NCI-H187 treated with DMSO at 0.1 percent for 48 hours (cell line): ENCODE measurements at places on chromosomes 2 and 18.

DNA sequence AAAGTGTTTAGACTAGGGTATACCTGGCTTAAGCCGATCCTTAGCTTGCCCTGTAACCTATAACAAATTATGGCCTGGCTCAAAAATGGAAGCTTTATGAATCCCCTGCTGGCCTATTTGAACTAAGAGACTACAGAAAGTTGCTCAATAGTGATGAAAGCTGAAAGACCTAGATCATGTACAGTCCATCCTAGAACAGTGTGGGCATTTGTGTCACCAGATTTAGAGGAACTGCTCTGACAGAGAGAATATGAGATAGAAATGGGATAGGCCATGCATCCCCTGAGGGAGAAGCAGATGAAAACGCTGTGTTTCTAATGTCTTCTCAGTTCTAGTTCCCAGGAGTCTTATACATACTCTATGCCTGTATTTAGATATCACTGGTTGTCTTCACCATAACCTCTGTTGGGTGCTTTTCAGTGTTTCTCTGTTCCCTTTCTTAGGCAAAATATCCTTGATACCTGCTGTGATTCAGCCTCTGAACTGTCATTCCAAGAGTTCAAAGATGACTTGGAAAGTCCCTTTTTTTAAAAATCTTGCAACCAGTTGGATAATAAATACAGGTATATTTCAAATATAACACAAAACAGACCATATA is 246.9 kb upstream of the SLC39A10 start:
- DNase-seq, result no peak

GRCh38 chr2:45568935-45569334 is 42.1 kb downstream of the SRBD1 start:
- DNase-seq, result no peak

DNA sequence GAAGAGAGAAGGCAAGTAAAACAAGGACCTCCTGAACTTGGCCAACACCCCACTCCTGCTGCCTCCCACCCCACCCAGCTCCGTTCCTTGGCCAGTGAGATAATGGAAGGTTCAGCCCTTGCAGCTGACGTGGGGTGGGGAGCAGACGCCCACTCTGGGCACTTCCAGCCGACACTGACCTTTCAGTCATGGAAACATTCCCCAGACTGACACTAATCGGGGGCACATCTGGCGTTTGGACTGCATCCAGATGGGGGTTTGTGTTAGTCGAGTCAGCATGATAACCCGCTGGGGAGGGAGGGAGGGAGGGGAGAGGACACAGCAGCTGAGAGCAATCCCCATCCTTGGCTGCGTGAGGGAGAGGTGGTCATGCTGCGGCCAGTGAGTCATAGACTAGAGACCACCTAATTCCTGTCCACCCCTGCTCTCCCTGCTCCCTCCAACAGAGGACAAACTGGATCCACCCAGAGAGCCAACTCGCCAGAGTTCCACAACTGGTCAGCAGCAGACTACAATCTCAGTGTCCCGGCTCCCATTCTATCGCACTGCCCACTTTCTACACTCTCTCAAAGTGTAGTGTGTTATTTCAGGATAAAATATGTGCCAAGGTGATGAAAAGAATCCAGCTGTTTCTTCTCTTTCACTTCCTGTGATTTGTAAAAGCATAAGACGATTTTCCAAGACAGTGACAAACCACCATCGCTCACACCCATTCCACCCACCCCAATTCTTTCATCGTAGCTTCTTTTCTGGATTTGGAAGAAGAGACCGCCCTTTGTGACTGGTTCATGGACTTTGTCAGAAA is 115.4 kb upstream of the PKDCC start:
- DNase-seq, result no peak

- no peak for DNase-seq
Observed at GRCh38 chr18:56162311-56163265, 475.8 kb downstream of the TXNL1 start.

DNA sequence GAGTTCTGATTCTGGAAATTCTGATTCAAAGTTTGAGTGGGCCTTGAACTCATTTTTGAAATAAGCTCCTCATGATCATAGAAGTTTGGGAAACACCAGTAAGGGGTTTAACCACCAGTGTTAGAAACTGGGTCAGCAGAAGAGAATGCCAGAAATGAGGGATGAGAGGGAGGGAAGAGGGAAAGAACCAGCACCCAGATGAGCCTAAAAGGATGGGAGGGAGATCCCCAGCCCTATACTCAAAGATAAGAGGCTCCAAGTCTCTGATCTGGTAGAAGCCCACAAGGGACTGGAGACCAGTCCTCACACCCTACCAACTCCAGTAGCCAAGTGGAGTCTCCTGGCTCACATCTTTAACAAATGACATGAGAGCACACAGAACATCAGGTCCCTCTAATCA is 305.0 kb upstream of the NRP2 start:
- no peak for DNase-seq

DNA sequence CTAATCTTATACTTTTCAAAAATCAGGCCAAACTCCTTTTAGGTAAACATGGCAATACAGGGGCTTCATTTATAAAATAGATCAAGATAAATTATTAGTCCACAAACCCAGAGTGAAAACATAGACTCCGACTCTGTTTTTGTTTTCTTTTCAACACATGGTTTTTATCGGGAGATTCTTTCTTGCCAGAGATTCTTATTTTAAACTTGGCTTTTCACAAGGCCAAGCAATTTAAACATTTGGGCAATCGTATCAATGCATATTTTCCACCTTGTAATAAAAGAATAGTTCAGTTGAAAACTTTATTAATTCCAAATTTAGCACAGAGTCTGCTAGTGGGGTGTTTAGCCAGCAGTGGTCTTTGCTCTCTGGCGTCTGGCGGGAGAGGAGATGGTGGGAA is 71.9 kb downstream of the SOX11 start:
- no peak for DNase-seq

DNA sequence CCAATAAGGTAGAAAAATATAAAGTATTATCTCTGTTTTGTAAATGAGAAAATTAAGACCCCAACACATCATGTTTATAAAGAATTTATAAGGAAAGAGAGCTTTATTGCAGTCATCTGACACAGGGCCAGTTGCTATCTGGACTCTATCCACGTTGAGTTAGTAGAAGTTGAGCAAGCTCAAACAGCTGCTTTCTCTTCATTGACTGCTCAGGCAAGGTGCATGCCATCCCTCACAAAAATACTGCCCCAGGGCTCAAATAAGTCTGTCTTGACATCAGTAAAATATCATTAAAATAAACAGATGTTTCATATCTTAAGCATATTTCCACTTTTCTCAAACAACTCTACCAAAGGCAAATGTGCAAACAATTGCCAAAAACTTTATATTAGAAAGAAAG is 14.8 kb downstream of the COL5A2 start:
- no peak for DNase-seq

DNA sequence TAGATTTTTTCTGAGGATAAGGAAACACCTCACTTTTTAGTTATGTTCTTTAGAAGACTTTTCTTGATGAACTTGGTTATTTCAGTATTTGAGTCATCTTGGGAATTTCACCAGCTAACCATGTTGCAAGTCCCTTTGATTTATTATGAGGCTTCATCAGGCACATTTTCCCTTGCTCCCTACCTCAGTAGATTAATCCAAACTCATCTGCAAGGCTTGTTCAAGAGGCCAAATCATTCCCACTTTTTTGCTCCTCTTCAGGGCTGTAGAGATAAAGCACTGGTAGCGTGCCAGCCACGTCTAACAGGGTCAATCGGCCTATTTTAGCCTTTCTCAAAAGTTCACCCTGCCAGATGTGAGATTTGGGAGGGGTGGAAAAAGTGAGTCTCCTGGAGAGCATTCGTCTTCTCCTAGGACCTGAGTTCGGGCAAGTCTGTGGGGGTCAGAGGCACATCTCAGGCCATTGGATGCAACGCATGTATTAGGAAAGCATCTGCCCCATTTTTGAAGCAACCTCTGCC is 120.3 kb downstream of the RDH14 start:
- DNase-seq, result no peak

- no peak for DNase-seq
Observed at GRCh38 chr2:121037480-121037879, 247.5 kb downstream of the TFCP2L1 start.

GRCh38 chr2:177165721-177166711 is 46.6 kb upstream of the HNRNPA3 start:
- no peak for DNase-seq

- no peak for DNase-seq
Observed at GRCh38 chr2:170038734-170039133, 139.2 kb upstream of the MYO3B start.

- DNase-seq, result no peak
Observed at GRCh38 chr18:60066219-60066975, 166.6 kb downstream of the PMAIP1 start.

DNA sequence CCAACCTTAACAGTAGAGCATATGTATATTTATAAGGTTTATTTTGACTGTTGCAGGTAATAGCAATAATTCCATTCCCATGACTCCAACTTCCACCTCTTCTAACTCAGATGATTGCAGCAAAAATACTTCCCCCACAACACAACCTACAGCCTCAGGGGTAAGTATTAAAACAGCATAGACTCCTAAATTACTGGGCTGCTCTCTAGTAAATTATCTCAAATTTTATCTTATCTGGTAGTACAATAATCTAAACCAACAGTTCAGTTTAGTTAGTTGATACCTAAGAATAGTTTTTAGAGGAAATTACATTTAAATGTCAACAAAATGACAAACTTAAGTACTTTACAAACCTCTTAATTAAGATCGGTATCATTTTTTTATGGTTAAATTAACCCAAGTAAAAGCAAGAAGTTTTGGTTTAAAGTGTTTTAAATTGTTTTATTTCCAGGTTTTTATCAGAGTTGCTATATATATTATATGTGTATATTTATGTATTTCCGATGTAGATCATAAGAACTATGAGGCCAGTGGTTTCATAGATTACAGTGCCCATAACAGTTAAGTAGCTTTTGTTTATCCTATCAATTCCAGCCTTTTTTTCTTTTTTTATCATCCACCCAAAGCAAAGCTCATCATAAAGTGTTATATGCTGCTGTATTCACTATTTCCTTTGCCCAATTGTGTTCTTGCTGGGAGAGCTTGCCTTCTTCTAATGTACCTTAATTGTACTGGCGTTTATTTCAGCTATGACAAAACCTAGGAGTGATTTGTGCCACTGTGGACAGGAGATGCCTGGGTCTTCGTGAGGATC is 13.7 kb downstream of the GATA6 start:
- no peak for DNase-seq
